ENCODE measurements at places on chromosomes 1 and 21. TPM values are rescaled to one million over a fixed set of nuclear protein-coding genes. Genes with fewer than 3 reads are reported as not detected.

NGF gene
- total RNA-seq, result 0.38 TPM

CFHR5 gene
- not detected for total RNA-seq

NMNAT2 gene
- 0.47 TPM for total RNA-seq

KCNE1 gene
- not detected for total RNA-seq

KRTAP11-1 gene
- not detected for total RNA-seq

STPG1 gene
- total RNA-seq, result 6.0 TPM

PIGR gene
- total RNA-seq, result not detected

RPE65 gene
- total RNA-seq, result not detected

UBXN10 gene
- total RNA-seq, result not detected

FCRL2 gene
- not detected for total RNA-seq

ICOSLG gene
- total RNA-seq, result 4.1 TPM

RGS18 gene
- total RNA-seq, result not detected

CD53 gene
- not detected for total RNA-seq

OLIG1 gene
- total RNA-seq, result not detected

PLPP3 gene
- 25.0 TPM for total RNA-seq

SORT1 gene
- total RNA-seq, result 3.9 TPM

MAEL gene
- not detected for total RNA-seq

DNMT3L gene
- total RNA-seq, result 0.09 TPM

UROD gene
- 46.5 TPM for total RNA-seq

CCDC27 gene
- total RNA-seq, result not detected

CLCA4 gene
- not detected for total RNA-seq

SON gene
- 77.4 TPM for total RNA-seq

RHBG gene
- total RNA-seq, result not detected

A3GALT2 gene
- total RNA-seq, result not detected

TP73 gene
- total RNA-seq, result 0.90 TPM

GIPC2 gene
- 0.05 TPM for total RNA-seq

NHLH1 gene
- 0.40 TPM for total RNA-seq

MAP3K21 gene
- 9.2 TPM for total RNA-seq

SELP gene
- total RNA-seq, result not detected

PHLDA3 gene
- 154 TPM for total RNA-seq

LYPD8 gene
- total RNA-seq, result 0.11 TPM

GJA8 gene
- total RNA-seq, result not detected
